CD4-positive, alpha-beta T cell (primary cell): ENCODE measurements at places on chromosomes 4 and X. TPM values are rescaled to one million over a fixed set of nuclear protein-coding genes. Genes with fewer than 3 reads are reported as not detected.

- no peak overlapping the region for H3K4me3 ChIP-seq
- no peaks in the 10 kb centered on the region for H3K27me3 ChIP-seq
- DNase-seq: no peak
- H3K4me1 ChIP-seq: no peaks in the 10 kb centered on the region
- H3K27ac ChIP-seq: no peak overlapping the region
- no peaks in the 10 kb centered on the region for H3K36me3 ChIP-seq
Measured at GRCh38 chr4:7980036-7980435, 40.4 kb upstream of the AFAP1 start.

DNA sequence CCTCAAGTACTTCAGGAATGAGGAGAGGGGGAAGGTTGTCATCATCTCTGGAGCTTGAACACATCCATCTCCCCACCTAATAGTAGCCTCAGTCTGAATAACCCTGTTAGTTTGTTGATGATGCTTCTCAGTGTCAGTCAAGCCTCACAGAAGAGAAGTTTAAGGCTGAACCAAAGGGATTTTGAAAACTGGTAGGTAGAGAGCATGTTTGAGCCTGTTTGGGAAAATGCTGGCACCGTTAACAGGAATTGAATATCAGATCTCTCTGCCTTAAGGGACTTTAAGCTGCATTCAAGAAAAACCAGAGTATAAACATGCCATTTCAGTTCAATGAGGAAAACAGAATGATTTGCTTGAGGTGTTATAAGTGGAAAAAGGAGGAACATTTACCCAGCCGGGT, 73.1 kb downstream of the MAPK10 start:
- no peaks in the 10 kb centered on the region for H3K36me3 ChIP-seq
- H3K4me1 ChIP-seq: no peaks in the 10 kb centered on the region
- H3K4me3 ChIP-seq: no peak overlapping the region

DNA sequence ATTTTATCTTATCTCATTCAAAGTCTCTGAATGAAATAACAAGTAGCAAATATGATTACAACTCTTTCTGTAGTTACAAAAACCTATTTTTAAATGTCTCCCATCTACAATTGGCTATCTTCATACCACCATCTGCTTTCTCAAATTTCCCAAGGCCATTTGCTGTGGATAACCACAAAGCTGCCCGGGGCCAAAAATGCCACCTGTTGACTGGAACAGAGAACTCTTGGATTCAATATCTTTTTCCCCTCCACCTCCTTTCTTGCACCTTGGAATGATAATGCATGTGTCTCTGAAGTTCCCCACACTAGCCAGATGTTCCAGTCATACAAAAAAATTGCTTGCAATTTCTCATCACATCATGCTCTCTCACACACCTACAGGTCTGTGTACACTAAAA, 93.3 kb upstream of the SCML1 start:
- H3K27ac ChIP-seq: no peak overlapping the region
- H3K27me3 ChIP-seq: no peaks in the 10 kb centered on the region
- H3K4me1 ChIP-seq: no peaks in the 10 kb centered on the region

GRCh38 chr4:76799718-76800117, 98.2 kb downstream of the SOWAHB start:
- no peak for DNase-seq
- H3K4me1 ChIP-seq: no peaks in the 10 kb centered on the region
- no peaks in the 10 kb centered on the region for H3K36me3 ChIP-seq

- no peaks in the 10 kb centered on the region for H3K27me3 ChIP-seq
- no peaks in the 10 kb centered on the region for H3K36me3 ChIP-seq
- peaks cover 3% of the 10 kb centered on the region for H3K4me1 ChIP-seq
- no peak for DNase-seq
- H3K27ac ChIP-seq: no peak overlapping the region
Measured at GRCh38 chrX:107755721-107756120, 19.9 kb downstream of the TSC22D3 start.

DNA sequence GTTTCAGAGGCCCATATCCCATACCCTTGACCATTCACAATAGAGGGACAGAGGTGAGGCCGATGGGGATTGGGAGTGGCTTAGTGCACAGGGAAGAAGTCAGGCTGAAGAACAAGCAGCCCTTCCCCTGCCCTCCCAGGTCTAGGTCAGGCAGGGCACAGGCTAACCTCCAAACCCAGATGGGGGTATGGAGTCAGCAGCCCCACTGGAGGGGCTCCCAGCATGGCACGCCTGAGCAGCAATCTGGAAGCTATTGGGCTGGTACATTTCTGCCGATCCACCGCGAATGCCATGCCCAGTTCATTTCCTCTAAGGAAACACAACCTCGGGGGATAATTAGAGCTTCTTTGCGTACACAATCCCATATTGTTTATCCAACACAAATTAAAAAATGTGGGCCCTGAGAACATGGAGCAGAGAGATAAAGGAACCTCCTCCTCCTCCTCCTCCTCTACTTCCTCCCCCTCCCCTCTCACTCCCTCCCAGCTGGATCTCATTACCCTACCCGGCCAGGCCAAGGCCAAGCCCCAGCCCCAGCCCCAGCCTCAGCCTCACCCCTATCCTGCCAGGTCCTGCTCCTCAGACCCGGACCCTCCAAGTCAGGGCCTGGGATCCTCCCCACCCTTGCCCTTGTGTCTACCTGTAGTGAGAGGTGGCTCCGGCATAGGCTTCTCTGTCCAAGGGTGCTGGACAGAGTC, 83.0 kb downstream of the PJA1 start:
- H3K27ac ChIP-seq: no peak overlapping the region
- DNase-seq: no peak
- no peaks in the 10 kb centered on the region for H3K36me3 ChIP-seq
- no peak overlapping the region for H3K4me3 ChIP-seq

DNA sequence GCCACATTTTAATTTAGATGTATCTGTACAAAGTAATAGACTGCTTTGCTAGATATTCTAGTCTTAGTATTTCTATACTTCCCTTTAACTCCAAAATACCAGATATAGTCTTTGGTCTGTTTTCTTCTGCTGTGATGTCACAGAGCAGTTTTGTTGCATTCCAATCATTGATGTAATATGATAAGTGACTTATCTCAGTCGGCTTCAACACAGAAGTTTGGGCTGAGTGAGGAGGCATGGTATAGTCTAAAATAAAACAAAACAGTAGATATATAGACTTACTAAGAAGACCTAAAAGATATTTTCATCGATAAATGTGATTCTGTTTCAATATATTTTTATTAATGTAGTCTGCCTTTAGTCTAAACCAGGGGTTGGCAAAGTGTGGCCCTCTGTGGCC, 169.9 kb downstream of the DCK start:
- H3K36me3 ChIP-seq: no peaks in the 10 kb centered on the region
- no peak for DNase-seq
- no peaks in the 10 kb centered on the region for H3K27me3 ChIP-seq
- H3K4me1 ChIP-seq: no peaks in the 10 kb centered on the region
- no peak overlapping the region for H3K27ac ChIP-seq

DNA sequence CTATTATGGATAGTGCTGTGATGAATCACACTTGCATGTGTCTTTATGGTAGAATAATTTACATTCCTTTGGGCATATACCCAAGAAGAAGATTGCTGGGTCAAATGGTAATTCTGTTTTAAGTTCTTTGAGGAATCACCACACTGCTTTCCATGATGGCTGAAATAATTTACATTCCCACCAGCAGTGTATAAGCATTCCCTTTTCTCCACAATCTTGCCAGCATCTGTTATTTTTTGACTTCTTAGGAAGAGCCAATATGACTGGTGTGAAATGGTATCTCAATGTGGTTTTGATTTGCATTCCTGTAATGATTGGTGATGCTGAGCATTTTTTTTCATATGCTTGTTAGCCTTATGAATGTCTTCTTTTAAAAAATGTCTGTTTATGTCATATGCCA, 1120.2 kb downstream of the ARAP2 start:
- DNase-seq: no peak
- H3K4me3 ChIP-seq: no peak overlapping the region
- H3K27me3 ChIP-seq: no peaks in the 10 kb centered on the region
- no peaks in the 10 kb centered on the region for H3K36me3 ChIP-seq
- no peaks in the 10 kb centered on the region for H3K4me1 ChIP-seq

- no peaks in the 10 kb centered on the region for H3K27me3 ChIP-seq
- no peak for DNase-seq
- no peak overlapping the region for H3K4me3 ChIP-seq
- no peaks in the 10 kb centered on the region for H3K4me1 ChIP-seq
- H3K36me3 ChIP-seq: no peaks in the 10 kb centered on the region
Measured at GRCh38 chrX:145178268-145178667, 69.0 kb upstream of the SPANXN1 start.

GRCh38 chrX:40153345-40154249, 55.8 kb upstream of the BCOR start:
- no peaks in the 10 kb centered on the region for H3K27me3 ChIP-seq
- H3K4me3 ChIP-seq: peak overlapping the region; percentile 55
- peaks cover 44% of the 10 kb centered on the region for H3K4me1 ChIP-seq
- DNase-seq: peak; percentile 85
- H3K36me3 ChIP-seq: no peaks in the 10 kb centered on the region

GRCh38 chr4:70940134-70940533, 38.0 kb downstream of the MOB1B start:
- DNase-seq: no peak
- H3K27me3 ChIP-seq: no peaks in the 10 kb centered on the region
- H3K4me3 ChIP-seq: no peak overlapping the region
- peaks cover 5% of the 10 kb centered on the region for H3K4me1 ChIP-seq

DNA sequence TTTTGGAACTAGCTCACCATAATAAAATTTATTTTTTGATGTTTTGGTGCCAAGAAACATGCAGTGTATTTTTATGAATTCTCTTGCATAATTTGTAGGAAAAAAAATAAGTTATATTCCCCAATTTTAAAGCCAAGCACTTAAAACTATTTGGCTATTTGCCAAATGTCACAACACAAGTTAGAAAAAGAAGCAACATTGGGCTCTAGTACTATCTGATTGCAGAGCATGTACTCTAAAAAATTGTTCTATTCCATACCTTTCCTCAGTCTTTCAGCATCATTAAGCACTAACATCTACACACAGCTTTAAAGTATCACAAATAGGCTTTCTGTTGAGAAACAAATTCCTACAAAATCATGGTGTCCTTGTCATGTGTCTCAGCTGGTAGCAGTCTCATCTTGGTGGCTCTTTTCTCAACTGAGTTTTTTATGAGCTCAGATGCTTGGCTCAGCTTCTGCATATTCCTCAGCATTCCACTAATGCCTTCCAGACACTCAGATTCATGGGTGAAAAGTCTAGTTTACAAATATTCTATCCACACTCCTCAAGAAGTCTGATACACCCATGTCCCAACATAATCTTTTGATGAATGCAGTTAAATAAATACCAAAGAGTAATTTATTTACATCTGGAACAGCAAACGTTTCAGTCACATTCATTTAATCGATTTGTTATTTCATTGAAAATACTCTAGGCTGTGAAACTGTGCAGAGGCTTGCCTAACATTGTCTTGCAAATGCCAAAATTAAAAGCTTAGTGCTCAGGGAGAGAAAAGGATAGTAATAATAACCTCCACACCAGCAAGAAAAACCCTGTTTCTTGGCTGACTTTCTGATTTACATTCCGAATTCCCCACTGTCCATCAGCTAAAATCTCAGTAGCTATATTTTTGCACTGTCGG, 2209.9 kb downstream of the PCDH7 start:
- no peaks in the 10 kb centered on the region for H3K27me3 ChIP-seq
- no peak overlapping the region for H3K27ac ChIP-seq
- DNase-seq: no peak
- H3K4me1 ChIP-seq: no peaks in the 10 kb centered on the region

- H3K36me3 ChIP-seq: no peaks in the 10 kb centered on the region
- H3K4me1 ChIP-seq: no peaks in the 10 kb centered on the region
- DNase-seq: no peak
- no peak overlapping the region for H3K4me3 ChIP-seq
Measured at GRCh38 chrX:22803353-22803752, 196.4 kb upstream of the DDX53 start.

DNA sequence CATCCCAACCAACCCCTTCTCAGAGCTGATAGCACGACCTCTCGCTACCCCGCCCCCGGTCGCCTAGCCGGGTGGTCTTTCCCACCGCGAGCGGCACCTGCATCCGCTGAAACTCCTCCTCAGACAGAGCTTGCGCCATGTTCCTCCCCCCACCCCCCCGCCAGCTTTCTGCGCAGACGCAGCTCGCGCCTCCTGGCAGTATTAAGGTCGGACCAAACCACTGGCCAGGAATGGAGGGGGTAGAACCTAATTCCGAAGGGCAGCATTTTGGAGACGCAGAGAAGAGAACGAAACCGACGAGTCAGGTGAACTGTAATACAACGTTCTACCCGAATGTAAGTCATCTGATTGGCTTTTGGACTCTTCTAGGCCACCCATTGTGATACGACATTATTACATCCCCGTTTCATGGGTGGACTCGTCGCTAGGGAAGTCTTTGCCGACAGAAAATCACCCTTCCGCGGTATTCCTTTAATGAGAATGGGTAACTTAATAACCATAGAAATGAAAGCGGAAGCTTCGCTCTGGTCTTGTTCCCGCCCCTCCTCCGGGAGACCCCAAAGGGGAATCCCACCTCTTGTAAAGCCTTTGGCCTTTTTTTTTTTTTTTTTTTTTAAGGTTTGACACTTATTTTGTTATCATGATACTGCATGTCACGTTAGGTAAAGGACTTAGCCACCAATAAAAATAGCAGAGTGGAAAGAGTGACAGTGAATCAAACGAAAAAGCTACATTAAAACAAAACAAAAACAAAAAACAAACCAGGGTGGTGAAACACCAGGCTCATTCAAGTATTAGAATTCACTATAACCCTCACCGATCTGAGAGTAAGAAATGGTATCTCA, at the start of gene GRIPAP1:
Gene GRIPAP1, minus strand, starts transcription at position 174 of the 845 bp plus-strand sequence. Its CDS starts 35 bp downstream, at position 139.
- peaks cover 27% of the 10 kb centered on the region for H3K4me1 ChIP-seq
- peak; percentile 81 for DNase-seq
- H3K27ac ChIP-seq: peak within 1 kb of the TSS; percentile 96
- H3K27me3 ChIP-seq: no peaks in the 10 kb centered on the region
- peak within 1 kb of the TSS; percentile 93 for H3K4me3 ChIP-seq

- H3K27me3 ChIP-seq: no peaks in the 10 kb centered on the region
- DNase-seq: no peak
- no peak overlapping the region for H3K4me3 ChIP-seq
- no peak overlapping the region for H3K27ac ChIP-seq
- peaks cover 3% of the 10 kb centered on the region for H3K4me1 ChIP-seq
Measured at GRCh38 chrX:56744996-56745395, 16.0 kb downstream of the NBDY start.

DNA sequence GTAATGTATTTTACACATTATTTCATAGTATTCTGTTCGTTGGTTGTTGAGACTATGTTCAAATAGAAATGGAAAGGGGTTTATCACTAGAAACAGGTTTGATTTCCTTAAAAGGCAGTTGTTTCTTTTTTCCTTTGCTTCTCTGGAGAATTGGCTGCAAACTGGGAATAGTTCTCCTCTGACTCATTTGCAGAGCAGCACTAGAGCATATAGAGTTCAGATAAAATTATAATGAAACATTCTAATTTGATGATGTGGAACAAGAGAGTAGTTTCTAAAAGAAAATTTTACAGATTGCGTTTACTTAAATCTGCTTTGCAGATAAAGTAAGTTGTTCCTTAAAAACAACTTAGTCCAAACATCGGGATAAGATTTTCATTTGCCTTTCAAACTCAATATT, 29.7 kb downstream of the SYNPO2 start:
- no peaks in the 10 kb centered on the region for H3K27me3 ChIP-seq
- H3K36me3 ChIP-seq: no peaks in the 10 kb centered on the region
- H3K4me3 ChIP-seq: no peak overlapping the region

GRCh38 chr4:95129031-95129430, 371.3 kb downstream of the BMPR1B start:
- no peaks in the 10 kb centered on the region for H3K36me3 ChIP-seq
- no peak overlapping the region for H3K27ac ChIP-seq
- no peak overlapping the region for H3K4me3 ChIP-seq
- H3K4me1 ChIP-seq: no peaks in the 10 kb centered on the region

The SHISA3 gene
- total RNA-seq: not detected

The NSG1 gene
- 10.3 TPM for total RNA-seq

The GAGE12F gene
- total RNA-seq: not detected

The CSN1S1 gene
- not detected for total RNA-seq

The MAGEC1 gene
- not detected for total RNA-seq

The FIP1L1 gene
- 53.1 TPM for total RNA-seq

The RNF128 gene
- not detected for total RNA-seq

The LAS1L gene
- total RNA-seq: 47.4 TPM
